ELF-1 (cell line): ENCODE measurements at places on chromosomes 2 and 18.
A peak's percentile ranks its signal among the peaks of the same experiment; 100 is the strongest.

GRCh38 chr18:22469061-22469734, 51.5 kb upstream of the CTAGE1 start:
- no peak for DNase-seq

DNA sequence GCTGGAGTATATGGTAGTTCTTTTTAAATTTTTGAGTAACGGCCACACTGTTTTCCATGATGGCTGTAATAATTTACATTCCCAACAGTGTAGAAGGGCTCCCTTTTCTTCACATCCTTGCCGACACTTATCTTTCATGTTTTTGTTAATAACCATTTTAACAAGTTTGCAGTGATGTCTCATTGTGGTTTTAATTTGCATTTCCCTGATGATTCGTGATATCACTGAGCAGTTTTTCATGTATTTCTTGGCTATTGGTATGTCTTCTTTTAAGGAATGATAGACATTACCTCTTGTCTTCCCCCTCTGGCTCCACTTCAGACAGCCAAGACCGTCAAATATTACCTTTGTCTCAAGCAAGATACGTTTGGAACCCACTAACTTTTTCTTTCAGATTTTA, 371.1 kb upstream of the NRP2 start:
- no peak for DNase-seq

DNA sequence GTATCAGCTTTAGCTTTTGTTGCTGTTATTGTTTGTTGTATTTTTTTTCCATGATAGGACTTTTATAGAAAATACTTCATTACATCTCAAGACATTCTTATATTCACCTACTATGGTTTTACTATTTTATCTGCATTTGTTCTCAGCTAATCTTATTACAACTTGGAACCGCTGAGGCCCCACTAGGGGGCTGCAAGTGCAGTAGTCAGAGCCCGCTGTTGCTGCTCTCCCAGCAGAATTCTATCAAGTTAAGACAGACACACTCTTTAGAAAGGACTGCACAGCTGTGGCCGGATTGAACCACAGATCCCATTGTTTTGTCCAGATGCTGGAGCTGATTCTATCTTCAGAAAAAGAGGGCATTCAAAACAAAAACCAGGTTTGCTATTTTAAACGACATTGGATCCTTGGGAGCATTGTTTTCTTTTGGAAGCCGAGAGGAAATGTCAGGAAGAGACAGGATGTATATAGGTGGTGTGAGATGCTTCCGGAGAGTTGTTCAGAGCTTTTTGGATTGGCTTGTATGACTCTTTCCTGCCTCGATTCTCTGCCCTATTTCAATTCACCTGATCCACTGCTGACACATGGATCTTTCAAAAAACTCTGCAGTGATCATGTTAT, 105.7 kb upstream of the GAREM1 start:
- peak; percentile 13 for DNase-seq

GRCh38 chr2:219557791-219558785, 13.3 kb downstream of the OBSL1 start:
- DNase-seq: no peak

- DNase-seq: peak; percentile 58
These were observed 212.6 kb upstream of the SP5 start for GRCh38 chr2:170502361-170503130.

DNA sequence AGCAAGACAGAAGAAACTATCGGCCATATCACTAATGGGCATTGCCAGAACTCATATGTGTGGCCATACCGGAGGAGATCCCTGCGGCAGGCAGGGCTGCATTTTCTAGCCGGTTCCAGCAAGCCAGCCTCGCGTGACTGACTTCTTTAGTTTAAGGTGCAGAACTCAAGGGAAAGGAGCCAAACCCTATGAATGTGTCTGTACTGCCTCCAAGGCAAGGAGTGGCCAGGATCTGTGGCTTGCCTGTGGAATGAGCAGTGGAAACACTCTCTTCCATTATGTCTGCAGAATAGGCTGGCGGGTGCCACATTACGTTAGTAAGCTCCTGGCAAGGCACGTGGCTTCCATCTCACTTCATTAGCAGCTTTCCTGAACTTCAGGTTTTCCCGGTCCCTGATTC, 137.6 kb downstream of the ATL2 start:
- no peak for DNase-seq
